ENCODE measurements at places on chromosomes 4 and X.
A peak's percentile ranks its signal among the peaks of the same experiment; 100 is the strongest.

GRCh38 chr4:97924341-97924958 is 218.8 kb downstream of the STPG2 start:
- DNase-seq, result no peak

DNA sequence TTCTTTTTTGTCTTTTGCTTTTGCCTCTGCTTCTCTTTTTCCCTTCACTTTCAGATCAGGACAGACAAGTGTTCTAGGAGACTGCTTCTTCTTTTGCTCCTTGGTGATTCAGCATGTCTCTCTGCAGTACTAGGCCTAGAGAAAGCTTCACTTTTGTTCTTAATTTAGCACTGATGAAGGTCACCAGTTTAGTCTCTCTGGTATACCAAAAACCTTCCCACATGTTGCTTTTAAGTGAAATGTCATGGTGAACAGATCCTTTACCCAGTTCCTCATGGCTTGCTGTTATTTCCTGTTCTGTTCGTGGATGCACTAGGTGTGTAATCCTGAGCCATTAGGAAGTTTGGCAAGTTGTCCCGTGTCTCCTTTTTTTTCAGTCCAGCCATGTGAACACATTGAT is 53.3 kb downstream of the NBDY start:
- DNase-seq, result no peak

- no peak for DNase-seq
Observed at GRCh38 chrX:7889680-7890079, 37.5 kb downstream of the PNPLA4 start.

- DNase-seq, result peak; percentile 45
Observed at GRCh38 chr4:122746485-122746965, 14.0 kb downstream of the BBS12 start.

- DNase-seq, result no peak
Observed at GRCh38 chr4:141391293-141391692, 170.6 kb downstream of the ZNF330 start.
